ENCODE measurements at places on chromosomes 7 and 10. TPM values are rescaled to one million over a fixed set of nuclear protein-coding genes. Genes with fewer than 3 reads are reported as not detected.

PDE6C gene
- total RNA-seq, result not detected

PIP gene
- total RNA-seq, result not detected

FAM131B gene
- total RNA-seq, result 0.34 TPM

SAMD9L gene
- 5.3 TPM for total RNA-seq

LMBR1 gene
- 92.3 TPM for total RNA-seq

GIMAP5 gene
- not detected for total RNA-seq

ITIH5 gene
- total RNA-seq, result 0.07 TPM

TAS2R40 gene
- not detected for total RNA-seq

PKD2L1 gene
- not detected for total RNA-seq

CHCHD1 gene
- 15.7 TPM for total RNA-seq

CDC123 gene
- 146 TPM for total RNA-seq

LIPJ gene
- total RNA-seq, result under 0.01 TPM

NUTM2D gene
- total RNA-seq, result 2.1 TPM
